ENCODE measurements at places on chromosomes 3 and 15.

DNA sequence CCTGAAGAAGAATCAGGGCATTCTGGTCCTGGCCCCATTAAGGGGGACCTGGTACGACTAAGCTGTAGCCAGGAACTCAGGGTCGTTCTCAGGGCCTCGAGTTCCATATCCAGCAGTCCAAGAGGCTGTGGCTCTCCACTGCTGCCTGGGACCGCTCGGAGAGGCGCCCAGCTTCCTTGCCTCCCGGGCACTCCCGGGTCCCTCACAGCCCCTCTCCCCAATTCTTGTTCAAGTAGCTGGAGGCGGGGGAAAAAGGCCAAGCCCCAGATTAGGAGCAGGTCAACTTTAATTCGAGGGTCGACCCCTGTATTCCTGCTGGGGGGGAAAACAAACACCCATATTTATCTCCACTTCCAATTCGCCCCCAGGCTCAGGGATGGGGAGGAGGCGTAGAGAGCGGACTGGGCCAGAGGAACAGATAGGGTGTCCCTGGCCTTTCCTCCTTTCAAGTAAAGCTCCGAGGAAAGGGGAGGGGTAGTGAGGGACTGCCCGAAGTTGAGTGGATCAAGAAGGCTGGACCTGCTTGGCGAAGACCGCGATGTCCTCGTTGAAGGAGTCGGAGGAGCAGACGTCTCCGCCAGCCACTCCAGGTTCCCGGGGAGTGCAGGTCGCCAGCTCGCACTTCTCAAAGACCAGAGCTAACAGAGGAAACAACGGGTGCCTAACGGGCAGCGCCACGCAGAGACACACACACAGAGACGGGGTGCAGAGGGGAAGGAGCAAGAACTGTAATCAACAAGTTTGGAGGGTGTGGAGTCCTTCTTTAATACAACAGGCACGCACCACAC, 4.4 kb downstream of the MEIS2 start:
- DNase-seq = no peak

DNA sequence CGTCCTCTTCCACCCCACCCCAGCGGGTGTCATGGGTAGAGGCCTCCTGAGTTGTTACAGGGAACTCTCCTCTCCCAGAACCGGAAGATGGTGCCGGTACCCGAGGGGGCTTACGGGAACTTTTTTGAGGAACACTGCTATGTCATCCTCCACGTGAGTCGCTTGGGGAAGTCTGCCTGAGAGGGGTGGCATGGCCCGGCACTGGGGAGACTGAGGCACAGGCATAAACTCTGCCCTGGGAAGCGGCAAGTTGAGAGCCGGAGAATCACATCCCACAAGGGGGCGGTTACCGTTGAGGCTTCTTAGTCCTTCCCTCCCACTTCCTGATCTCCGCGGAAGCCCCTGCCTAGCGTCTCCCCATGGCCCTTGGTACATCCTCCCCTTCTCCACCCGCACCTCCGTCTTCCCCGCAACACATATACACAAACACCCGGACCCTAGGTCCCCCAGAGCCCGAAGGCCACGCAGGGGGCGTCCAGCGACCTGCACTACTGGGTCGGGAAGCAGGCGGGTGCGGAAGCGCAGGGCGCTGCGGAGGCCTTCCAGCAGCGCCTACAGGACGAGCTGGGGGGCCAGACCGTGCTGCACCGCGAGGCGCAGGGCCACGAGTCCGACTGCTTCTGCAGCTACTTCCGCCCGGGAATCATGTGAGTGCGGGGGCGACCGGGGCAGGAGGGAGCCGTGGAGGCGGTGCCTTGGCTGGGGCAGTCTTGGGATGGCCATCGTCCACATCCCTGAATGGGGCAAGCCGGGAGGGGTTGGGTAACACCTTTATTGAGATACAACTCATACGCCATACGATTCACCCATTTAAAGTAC, 3.4 kb downstream of the VILL start:
- DNase-seq = peak; percentile 38

- no peak for DNase-seq
Observed at GRCh38 chr3:124634210-124635168, 95.8 kb upstream of the UMPS start.

- DNase-seq = no peak
Observed at GRCh38 chr3:156376199-156376598, 178.7 kb downstream of the SSR3 start.

GRCh38 chr3:23971684-23972083, 26.6 kb downstream of the NR1D2 start:
- no peak for DNase-seq

- DNase-seq = no peak
Observed at GRCh38 chr3:193418576-193419373, 40.2 kb upstream of the ATP13A5 start.

GRCh38 chr3:175941352-175941751, 1082.2 kb downstream of the NAALADL2 start:
- DNase-seq = no peak

DNA sequence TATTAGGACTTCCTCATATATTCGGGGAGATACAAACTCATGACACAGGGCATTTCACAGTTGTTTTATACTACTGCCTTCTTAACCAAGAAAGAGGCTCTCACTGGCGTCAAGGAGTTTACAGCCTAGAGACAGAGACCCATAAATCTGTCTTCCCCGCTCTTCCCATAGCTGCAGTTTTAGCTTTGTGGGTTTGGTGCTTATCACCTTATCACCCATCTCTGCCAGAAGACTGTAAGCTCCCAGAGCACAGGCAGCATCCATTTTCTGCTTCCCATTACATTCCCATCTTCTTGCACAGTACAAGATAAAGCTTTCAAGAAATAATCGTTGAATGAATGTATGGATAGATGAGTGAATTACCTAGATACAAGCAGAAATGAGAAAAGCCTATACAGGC, 144.3 kb downstream of the TNIK start:
- DNase-seq = no peak

DNA sequence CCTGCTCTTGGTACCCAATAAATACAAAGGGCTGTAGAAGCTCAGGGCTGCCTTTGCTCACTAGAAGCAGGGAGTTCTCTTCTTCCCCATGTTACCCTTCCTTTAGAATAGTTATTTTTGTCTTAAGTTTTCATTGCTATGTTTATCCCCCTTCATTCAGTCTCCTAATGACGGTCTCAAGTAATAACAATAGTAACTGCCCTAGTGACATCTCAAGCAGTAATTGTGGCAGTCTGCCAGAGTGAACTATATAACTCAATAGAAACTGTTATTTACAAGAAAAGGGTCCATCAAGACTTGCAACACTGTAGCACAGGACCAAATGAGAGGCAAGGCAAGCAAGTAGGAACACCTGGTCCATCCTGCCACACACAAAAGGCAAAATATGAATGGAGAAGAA, 32.5 kb upstream of the SIN3A start:
- no peak for DNase-seq

DNA sequence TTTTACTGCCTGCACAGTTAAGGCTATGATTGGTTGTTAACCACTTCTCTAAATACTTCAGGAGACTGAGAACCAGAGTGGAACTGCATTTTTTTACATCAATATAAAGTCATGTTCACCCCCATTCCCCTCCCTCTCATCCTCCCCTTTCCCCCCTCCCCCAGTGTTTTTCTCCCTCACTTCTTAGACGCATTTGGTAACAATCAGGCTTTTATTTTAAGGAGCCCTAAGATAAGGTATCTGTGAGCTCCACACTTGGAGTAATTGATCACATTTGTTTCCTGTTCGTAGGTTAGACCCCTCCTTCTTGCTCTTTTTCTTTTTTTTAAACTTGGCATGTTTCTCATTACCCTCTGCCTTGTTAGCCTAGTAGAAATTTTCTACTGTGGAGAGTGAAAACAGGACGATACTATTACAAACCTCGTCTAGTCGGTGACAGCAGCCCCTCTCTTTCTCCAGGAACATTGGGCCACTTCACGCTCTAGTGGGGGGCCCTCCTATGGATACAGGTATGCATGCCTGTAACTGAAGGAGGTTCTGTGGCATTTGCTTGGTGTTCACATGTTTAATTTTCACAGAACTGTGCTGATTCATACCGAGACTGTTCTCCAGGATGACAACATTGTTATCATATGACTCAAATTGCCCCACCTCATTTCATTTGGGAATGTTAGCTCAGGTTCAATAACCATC, 314.4 kb downstream of the MECOM start:
- DNase-seq = no peak

GRCh38 chr3:46470831-46471230, 6.1 kb upstream of the LTF start:
- DNase-seq = no peak

DNA sequence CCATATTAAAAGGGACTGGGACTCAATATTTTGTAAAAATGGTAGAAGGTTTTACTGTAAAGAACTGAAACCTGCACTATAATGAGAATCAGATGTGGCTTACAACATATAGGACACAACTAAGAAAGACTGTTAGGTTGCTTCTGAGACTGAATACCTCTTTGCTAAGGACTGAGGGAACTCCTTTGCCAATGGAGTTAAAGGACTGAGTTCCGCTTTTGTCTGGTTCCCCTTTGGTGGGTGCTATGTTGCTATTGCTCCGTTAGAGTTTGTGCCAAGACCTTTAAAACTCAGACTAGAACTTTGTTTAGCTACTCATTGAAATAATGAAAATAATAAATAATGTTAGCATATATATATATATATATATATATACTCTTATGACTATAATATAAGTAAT, 147.8 kb upstream of the KCNMB2 start:
- no peak for DNase-seq
